Foreskin keratinocyte (primary cell): ENCODE measurements at places on chromosomes 1 and 21. TPM values are rescaled to one million over a fixed set of nuclear protein-coding genes. Genes with fewer than 3 reads are reported as not detected.

RGS16 gene
- 0.06 and 0.10 TPM in 2 replicates for polyA plus RNA-seq

SLC27A3 gene
- polyA plus RNA-seq: 15.0 TPM in 2 replicates

SPRR3 gene
- 0.22 and 0.35 TPM in 2 replicates for polyA plus RNA-seq

AMPD1 gene
- polyA plus RNA-seq: not detected in 2 replicates

PLCH2 gene
- 78.0 and 89.4 TPM in 2 replicates for polyA plus RNA-seq

FBXO28 gene
- 8.2 and 8.4 TPM in 2 replicates for polyA plus RNA-seq

MYCL gene
- 3.3 TPM in 2 replicates for polyA plus RNA-seq

SKI gene
- 9.3 and 10.7 TPM in 2 replicates for polyA plus RNA-seq

FCRL6 gene
- not detected in 2 replicates for polyA plus RNA-seq

DNA sequence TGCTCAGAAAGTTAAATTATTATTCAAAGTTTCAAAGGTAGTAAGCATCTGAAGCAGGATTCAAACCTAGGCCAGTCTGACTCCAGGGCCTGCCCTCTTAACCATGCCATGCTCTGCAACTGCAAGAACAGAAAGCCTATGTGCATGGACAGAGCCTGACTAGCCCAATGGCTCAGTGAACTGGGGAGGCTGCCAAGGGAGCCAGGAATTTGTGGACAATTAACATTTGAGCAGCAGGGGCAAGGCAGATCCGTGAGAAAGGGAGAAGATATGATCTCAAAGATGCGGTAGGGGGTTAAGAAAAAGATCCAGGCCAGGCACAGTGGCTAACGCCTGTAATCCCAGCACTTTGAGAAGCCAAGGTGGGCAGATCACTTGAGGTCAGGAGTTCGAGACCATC, 6.5 kb upstream of the ATP1A4 start:
- no peak for DNase-seq

- no peak for DNase-seq
These were observed 112.3 kb upstream of the COL11A1 start for GRCh38 chr1:103220631-103221041.

DNA sequence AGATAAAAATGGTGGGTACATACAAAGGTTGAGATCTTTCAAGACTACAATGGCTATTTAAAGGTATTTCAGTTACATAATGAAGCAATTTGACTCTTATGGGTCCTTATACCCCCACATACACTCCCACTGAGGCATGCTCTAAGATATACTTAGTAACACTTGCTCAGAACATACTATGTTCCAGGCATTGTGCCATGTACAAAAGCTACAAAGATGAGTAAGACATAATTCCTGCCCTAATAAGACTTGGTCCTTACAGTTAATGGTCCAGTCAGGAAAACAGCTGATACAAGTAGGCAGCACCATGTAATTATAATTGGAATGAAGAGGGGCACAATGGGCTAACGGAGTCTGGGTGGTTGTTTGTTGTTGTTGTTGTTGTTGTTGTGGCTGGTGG, 166.7 kb upstream of the BEND5 start:
- DNase-seq: no peak

DNA sequence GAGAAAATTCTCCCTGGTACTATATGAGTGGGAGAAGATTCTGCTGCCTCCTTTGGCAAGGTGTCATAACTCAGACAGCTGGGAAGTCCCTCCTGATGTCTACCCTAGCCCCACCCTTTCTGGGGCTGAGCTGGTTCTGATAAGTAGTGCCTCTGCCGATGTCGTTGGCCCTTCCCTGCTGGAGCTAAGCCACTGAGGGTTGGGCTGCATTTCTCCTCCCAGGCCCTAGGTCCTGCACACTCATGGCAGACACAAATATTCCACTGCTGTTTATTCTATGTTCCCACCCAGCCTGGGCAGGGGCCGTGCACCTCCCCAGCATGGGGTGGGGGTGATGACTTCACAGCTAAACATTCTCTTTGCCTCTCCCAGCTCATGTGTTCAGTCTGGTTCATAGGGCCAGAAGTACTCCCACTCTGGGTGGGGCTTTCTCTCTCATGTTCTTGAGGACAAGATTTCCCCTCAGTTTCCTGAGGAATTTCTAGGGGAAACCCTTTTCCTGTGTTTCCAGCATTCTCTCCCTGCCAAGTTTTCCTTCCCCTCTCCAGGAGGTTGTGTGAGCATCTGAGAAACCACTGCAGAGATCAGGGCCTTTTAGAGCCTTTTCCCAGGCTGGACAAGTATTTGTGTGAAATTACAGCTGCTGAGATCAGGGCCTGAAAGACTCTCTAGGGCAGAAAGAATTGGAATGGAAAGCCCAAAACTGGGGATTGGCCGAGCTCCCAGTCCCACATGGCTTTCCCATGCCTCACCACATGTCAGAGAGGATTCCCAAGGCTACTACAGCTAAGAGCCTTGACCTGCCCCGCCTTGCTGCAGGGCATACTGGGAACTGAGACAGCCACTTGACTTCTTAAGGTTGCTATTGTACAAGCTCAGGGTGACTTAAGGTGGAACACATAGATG, 66.2 kb downstream of the ATP2B4 start:
- DNase-seq: peak; percentile 95

- no peak for DNase-seq
These were observed 135.7 kb downstream of the ROR1 start for GRCh38 chr1:63909526-63909925.

DNA sequence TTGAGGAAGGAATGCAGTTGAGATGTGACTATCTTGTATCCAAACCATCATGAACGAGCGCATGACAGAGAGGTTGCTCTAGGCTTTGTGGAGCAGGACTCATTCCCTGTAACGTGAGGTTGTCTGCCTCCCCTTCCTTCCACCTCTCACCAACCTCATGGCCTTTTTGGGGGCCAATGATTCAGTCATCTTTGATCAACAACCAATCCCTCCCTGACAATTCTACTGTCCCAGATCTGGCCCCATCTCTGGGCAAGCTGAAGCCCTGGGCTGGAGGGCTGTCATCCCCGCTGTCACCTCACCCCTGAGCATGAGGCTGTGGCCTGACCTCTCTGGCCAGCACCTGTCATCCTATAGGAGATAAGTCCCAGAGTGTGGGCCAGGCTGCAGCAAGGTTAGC, 19.7 kb downstream of the MTARC1 start:
- no peak for DNase-seq

GRCh38 chr1:97108179-97108578, 386.6 kb downstream of the PTBP2 start:
- DNase-seq: peak; percentile 18

DNA sequence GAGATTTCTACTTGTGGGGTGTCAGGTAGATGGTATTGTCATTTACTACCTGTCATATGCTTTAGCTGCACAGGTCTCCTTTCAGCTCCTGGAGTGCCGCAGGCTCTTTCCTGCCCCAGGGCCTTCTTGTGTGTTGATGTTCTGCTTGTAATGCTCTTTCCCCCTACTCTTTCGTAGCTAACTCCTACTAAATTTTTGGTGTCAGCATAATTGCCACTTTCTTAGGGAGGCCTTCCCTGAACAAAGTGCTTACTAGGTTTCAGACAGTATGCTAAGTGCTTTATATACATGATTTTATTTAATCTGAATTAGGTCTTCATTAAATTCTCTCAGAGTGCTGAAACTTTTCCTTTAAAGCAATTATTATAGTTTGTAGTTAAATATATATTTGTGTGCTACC, 4.8 kb upstream of the THEM4 start:
- no peak for DNase-seq

DNA sequence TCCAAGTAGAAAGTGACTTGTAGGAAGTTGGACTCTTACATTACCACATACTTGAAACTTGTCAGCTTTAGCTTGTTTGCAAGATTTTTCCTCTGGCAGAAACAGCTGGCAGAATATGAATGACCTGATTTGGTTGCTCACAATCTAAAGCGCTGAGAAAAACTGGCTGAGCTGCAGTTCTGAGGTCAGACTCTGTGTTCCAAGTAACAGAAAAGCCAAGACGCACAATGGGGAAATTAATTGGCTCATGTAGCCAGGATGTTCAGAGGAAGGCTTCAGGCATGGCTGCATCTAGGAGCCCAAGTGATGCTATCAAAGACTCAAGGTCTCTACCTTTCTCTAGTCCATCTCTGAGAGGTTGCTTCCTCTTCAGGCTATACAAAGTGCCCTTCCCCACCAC, 27.0 kb downstream of the ALPL start:
- DNase-seq: no peak

DNA sequence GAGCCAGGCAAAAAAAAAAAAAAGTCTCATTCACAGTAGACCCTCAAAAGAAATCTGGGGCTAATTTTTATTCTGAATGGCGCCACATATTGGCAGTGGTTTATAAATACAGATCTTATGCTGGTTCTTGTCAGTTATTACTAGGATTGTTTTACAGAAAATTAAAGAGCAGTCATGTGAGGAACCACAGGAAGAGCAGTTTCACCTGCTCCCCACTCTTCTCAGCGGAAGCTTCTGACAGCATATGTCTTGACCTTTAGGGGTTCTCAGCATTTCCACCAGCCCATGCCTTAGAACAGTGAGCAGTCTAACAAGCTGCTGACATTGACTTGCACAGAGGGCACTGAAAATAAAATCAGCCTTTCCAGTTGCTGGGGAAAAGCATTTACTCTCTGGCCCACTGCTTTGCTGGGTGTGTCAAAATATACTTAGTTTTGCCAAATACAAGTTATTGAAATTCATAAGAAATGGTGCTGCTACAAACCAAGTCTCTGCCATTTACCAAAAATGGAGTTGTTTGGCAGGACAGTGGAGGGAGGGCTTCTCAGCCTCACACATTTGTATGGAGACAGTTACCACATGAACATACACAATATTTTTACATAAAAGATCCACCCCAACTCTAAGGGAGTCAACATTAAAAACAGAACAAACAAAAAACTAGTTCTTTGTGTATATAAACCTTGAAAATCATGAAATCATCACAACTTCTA, 144.2 kb downstream of the SYT2 start:
- no peak for DNase-seq

DNA sequence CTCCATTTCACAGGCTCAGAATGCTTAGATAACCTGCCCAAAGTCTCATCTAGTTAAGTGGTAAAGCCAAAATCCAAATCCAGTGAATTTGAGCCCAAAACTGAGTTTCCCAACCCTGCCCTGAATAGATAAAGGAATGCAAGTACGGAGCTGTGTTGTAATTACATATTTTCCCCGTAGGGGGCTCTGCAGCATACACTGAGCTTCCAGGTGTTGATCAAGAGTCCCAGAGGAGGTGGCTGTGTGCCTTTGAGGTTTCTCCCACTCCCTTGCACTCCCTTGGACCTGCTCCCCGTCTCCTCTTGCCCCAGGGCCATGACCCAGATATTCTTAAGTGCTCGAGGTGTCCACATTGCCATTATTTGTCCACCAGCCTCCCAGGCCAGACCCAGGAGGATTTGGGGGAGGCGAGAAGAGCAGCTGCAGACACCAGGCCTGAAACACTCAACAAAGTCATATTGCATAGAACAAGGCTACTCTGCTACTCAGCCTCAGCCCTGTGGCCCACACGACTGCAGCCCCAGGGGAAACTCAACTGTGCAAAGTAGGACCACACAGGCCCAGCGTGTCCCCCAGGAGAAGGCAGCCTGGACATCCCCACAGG, 18.4 kb upstream of the LY9 start:
- DNase-seq: no peak

GRCh38 chr1:204920511-204920910, 49.8 kb downstream of the NFASC start:
- no peak for DNase-seq
